ENCODE measurements at places on chromosomes 4 and X.

- DNase-seq, result no peak
Observed at GRCh38 chr4:78608684-78609083, 57.1 kb downstream of the ANXA3 start.

DNA sequence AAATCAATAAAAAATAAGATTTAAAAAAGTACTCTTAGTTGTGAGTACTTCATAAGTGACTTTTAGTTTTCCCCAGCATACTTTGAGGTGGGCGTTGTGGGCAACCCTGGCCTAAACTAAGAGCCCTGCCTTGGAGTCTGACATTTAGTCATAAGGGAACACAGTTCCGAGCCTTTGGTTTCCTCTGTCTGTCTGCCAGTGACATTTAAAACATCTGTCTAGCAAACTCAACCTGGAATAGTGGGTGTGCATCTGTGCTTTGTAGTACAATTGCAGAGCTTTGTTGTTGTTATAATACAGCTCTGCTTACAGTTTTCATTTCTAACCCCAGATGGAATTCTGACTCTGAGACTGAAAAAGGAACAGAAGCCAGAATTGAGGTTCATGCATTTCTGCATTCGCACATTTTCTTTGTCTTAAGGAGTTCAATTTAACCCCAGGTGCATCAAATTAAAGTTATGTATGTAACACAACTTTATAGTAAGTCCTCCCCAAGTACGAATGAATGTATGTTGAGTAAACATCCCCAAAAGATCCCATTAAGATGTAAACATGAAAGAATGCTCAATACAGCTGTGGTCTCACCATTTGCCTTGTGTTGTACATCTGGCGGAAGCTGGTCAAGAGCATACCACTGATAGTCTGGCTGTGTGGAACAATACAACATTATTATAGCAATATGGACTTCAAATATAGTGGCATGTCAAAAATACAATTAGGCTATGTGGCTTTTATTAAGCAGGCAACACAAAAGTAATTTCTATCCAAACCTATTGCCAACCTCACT is 25.9 kb downstream of the TNIP3 start:
- no peak for DNase-seq

GRCh38 chr4:183541752-183542040 is 36.8 kb downstream of the ING2 start:
- DNase-seq, result peak; percentile 80

- no peak for DNase-seq
Observed at GRCh38 chr4:172986114-172986513, 182.5 kb upstream of the GALNT7 start.

DNA sequence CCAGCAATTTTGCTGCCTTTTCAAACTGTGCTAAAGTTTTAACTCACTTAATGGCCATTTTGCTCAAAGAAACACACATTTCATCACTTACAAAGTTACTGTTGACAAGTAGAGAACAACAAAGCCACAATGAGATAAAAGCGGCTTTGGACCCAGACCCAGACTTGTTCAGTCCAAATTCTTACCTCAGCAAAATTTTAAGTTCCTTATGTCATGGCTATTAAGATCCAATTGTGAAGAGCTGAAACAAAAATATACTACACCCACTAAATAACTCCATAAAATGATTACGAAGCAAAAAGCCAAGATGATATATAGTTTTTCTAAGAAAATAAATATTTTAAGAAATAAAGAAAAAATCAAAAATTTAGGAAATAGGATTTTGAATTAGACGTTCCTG is 137.0 kb upstream of the INPP4B start:
- no peak for DNase-seq

GRCh38 chr4:182805321-182805720 is 111.9 kb downstream of the DCTD start:
- no peak for DNase-seq

GRCh38 chr4:184819786-184820185 is 6.0 kb downstream of the ACSL1 start:
- no peak for DNase-seq

DNA sequence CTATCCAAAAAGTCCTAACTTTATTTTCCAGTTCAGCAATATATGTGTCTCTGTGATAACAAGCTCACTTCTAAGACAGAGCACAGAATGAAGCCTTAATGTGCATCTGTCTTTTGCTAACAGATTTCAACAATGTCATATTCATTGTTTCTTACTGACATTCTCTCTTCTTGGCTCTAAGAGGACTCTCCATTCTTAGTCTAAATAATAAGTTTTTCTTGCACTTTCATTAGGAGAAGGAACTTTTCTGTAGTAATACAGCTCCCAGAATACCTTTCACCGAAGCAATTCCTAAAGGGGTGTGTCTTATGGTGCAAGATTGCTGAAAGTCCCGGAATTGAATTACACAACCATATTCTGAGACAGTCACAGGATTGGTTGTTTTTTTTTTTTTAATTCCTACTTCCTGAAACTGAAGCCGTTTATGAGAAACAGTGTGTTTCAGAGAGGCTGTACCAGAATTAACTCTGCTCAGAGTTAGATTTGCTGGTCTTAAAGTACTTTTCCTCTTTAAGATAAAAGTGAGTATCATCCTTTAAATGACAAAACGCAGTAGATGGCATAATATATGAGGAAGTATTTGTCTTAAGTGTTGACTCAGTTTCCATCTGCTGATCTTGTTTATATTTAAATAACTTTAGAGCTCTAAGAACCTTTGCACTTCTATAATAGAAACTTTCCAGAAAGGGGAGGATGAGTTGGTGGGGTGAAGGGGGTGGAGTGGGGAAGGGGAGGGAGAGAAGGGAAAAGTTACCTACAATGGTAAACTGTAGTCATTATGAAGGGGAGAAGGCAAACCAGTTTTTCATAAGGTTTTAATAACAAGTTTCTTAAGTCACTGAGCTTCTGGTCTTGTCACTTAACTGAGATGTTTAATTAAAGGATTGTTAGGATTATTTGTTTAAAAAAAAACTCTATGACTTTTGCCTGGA is at the start of gene ALPK1:
Gene ALPK1 (plus strand): TSS at position 421 of the 932 bp plus-strand sequence.
- no peak for DNase-seq

- DNase-seq, result no peak
Observed at GRCh38 chr4:58063404-58064160, 953.4 kb upstream of the IGFBP7 start.

GRCh38 chr4:184851200-184851541 is 25.4 kb upstream of the ACSL1 start:
- no peak for DNase-seq

GRCh38 chrX:102339312-102340298 is 92.6 kb downstream of the NXF2 start:
- peak; percentile 46 for DNase-seq

- DNase-seq, result no peak
Observed at GRCh38 chrX:136920001-136920400, 39.5 kb upstream of the RBMX start.

GRCh38 chrX:11137543-11138139 is 26.5 kb downstream of the HCCS start:
- no peak for DNase-seq

DNA sequence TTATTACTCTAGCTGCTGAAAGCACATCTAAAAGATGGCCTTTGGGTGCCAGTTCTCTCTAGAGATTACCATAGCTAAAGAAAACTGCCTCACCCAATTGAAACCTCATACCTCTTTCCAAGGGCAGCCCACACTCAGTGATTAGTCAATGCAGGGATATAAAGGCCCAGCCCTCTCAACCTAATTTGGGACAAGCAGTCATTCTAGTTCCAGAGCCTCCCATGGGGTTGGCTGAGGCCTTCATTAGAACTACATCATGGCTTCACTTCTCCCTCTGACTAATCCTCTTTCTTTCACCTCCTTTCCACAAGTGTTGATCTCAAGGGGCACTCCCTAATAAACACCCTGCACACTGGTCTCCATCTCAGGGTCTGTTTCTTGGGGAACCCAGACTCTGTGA is 38.5 kb upstream of the C1GALT1C1 start:
- no peak for DNase-seq

GRCh38 chr4:152700151-152700550 is 20.4 kb upstream of the TMEM154 start:
- peak; percentile 79 for DNase-seq

- DNase-seq, result peak; percentile 15
Observed at GRCh38 chr4:154559494-154560418, 3.1 kb upstream of the FGB start.

- no peak for DNase-seq
Observed at GRCh38 chr4:148271166-148271565, 171.0 kb downstream of the NR3C2 start.

DNA sequence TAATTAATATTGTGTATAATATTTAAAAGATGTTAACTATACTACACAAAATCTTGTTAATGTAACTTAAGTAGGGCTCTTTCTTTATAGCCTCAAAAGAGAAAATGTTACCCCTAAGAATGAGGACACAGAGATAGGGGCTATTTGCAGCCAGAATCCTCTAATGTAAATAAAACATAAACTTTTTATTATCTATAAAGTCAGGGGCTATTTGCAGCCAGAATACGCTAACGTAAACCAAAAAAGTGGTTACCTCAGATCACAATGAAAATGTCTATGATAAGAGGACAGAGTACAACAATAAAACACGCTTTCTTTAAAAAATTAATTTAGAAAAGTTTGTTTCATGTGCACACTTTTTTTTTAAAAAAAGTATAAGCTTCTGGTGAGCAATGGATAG is 229.9 kb upstream of the PITX2 start:
- no peak for DNase-seq

All from ELF-1 (cell line).